ENCODE measurements at places on chromosomes 12 and 14. TPM values are rescaled to one million over a fixed set of nuclear protein-coding genes. Genes with fewer than 3 reads are reported as not detected.

The KLHL33 gene
- total RNA-seq = 2.8 TPM

The SLC16A7 gene
- 32.4 TPM for total RNA-seq

DNA sequence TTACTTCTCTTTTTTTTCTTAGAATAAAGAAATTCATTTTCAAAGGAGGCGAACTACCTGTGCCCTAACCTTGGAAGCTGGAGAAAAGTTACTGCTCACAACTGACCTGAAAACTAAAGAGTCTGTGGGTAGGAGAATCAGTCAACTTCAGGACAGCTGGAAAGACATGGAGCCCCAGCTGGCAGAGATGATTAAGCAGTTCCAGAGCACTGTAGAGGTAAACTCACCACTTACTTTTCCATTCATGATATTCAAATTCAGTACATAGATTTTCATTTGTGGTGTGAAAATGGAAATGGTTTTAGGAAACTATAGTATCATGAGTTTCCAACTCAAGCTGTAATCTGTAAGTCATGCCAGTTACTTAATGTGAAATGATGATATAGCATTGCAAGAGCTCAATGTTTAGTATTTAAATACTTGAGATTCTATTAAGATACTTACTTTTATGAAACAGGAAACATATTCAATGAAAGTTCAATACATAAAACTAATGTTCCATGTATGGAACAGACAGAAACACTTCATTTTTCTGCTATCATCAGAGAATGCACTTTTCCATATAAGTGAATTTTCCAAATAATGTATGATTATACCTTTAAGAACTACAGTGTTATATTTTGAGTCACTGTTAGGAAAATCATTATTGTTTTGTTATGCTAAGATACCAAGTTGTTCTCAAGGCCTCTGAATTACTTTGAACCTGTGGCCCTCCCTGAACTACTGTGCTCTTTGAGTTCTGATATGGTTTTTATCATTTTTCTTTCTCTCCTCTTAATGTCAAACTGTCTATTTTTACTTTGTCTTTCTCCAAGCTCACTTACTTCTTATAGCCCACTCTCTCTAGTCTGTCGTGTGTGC lies 119.0 kb downstream of the ESR2 start:
- no peak for DNase-seq

DNA sequence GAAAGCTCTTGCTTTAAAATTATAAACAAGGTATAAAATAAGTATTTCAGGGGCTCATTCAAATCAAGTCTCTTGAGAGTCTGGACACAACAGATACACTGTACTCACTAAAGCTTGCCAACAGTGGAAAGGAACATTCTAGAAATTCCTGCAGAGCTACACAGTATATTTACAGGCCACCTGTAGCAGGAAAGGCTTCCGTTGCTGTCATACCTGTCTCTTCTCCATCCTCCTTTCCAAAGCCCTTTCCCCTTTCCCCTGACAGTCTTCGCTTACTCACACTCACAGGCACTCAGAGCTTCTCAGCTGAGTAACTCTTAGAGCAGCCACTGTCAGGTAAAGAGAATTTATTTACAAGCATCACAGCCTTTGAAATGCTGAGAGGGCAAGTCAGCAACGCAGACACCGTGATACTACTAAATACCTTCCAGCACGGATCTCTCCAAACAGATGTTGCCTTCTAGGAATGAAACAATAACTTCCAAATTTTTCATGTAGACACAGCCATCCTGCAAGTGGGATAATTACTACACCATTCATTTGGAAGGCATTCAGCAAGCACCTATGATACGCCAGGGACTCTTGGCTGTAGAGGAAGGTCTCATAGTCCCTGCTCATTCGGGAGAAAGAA lies 167.9 kb downstream of the FOXN3 start:
- DNase-seq = no peak

GRCh38 chr12:7638064-7638759 lies 27.5 kb downstream of the APOBEC1 start:
- no peak for DNase-seq
